T-helper 2 cell (primary cell): ENCODE measurements at places on chromosomes 16 and 17.

GRCh38 chr16:70388006-70388680 is 41.4 kb downstream of the DDX19A start:
- no peak for DNase-seq

- no peak for DNase-seq
These were observed 90.2 kb downstream of the SYCE1L start for GRCh38 chr16:77289331-77289809.

DNA sequence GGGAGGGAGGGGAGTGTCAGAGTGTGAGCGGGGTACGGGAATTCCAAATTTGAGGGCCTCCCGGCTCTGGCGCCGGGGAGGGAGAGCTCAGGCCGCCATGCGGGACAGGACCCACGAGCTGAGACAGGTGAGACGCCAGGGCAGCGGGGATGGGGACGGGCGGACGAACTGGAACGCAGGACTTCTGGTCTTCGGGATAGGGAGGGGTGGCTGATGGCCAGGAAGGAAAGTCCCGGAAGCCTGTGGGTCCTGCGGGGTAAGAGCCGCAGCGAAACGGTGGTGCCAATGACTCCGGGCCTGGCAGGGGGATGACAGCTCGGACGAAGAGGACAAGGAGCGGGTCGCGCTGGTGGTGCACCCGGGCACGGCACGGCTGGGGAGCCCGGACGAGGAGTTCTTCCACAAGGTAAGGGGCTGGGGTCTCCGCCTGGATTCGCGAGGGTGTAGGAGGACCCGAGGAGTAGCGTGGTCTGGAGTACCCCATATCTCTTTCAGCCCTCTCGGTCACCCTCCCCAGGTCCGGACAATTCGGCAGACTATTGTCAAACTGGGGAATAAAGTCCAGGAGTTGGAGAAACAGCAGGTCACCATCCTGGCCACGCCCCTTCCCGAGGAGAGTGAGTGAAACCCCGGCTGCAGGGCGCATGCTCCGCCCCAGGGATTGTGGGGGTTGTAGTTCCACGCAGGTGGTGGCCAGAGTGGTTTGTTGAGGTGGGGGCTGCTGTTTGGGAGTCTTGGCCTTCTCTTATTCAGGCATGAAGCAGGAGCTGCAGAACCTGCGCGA is 543 bp downstream of the STX4 start:
- peak; percentile 82 for DNase-seq

DNA sequence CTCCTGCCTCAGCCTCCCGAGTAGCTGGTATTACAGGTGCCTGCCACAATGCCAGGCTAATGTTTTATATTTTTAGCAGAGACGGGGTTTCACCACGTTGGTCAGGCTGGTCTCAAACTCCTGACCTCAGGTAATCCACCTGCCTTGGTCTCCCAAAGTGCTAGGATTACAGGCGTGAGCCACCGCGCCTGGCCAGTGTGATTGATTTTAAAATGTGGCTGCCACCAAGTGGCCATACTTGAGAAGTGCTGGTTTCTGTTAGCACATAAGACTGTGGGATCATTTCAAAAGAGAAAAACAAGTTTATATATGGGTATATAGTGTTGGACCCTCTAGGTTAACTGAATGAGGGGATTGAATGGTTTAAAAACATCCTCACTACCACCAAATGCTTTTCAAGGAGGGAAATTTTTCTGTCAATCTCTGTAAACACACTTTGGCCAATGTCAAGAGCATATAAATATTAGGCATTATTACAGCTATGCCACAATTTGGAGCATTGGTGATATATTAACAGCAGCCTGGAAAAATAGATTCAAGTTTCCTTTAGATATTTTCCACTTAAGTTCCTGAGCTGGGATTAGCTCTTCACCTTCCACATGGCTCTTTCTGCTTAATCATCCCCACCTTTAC is 13.5 kb upstream of the DHRS13 start:
- DNase-seq = no peak

GRCh38 chr17:10087355-10087754 is 111.1 kb downstream of the GAS7 start:
- no peak for DNase-seq

GRCh38 chr17:47978324-47978723 is 7.4 kb downstream of the CDK5RAP3 start:
- no peak for DNase-seq

- DNase-seq = no peak
These were observed at the start of gene CHAD for GRCh38 chr17:50468304-50469207. Gene CHAD (minus strand): TSS chr17:50468880. CDS start chr17:50468813, 67 bp downstream.

GRCh38 chr17:17200831-17201230 is 5.3 kb downstream of the PLD6 start:
- no peak for DNase-seq

- DNase-seq = no peak
These were observed 22.8 kb upstream of the WFDC1 start for GRCh38 chr16:84271866-84272265.

- no peak for DNase-seq
These were observed 4.0 kb downstream of the IRX5 start for GRCh38 chr16:54934481-54935265.
